ENCODE measurements at places on chromosomes 1 and 21. TPM values are rescaled to one million over a fixed set of nuclear protein-coding genes. Genes with fewer than 3 reads are reported as not detected.

The BGLAP gene
- 0.50 TPM for polyA plus RNA-seq

The SHE gene
- polyA plus RNA-seq: not detected

The ITPKB gene
- 1.4 TPM for polyA plus RNA-seq

GRCh38 chr1:245241526-245242130 is 86.8 kb downstream of the KIF26B start:
- DNase-seq: no peak

DNA sequence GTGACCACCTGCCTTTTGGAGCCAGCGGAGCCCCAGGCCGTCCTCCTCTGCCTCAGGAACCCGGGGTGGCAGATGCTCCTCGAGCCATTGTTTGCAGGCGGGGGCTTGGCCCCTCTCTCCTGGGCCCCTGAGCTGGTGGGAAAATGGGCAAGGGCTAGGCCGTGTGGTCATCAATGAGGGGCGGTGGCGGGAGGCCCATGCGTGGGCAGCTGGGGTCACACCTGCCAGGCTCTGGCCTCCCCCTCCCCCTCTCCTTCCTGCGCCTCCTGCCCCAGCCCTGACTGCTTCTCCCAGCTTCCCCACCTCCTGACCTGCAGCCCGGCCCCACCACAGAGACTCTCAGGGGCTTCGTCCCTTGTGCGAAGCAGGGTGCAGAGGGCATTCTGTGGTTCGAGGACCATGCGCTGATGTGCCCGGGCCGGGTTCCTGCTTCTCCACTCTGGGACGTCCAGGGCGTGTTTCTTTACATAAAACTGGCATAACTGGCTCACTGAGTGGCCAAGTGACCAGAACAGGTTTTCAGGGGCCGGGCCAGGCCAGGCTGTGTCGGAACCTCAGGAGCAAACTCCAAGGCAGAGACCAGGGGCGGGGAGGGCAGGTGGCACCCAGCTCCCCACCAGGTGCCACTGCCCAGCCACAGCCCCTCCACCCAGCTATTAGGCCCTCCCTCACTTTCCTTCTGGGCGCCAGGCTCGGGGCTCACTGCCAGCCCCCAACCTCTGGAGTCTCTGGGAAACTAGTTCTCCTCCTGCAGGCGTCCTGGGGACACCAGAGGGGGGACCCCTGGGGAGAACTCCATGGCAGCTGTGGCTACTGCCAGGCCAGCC is 9.3 kb downstream of the SAMD11 start:
- no peak for DNase-seq

DNA sequence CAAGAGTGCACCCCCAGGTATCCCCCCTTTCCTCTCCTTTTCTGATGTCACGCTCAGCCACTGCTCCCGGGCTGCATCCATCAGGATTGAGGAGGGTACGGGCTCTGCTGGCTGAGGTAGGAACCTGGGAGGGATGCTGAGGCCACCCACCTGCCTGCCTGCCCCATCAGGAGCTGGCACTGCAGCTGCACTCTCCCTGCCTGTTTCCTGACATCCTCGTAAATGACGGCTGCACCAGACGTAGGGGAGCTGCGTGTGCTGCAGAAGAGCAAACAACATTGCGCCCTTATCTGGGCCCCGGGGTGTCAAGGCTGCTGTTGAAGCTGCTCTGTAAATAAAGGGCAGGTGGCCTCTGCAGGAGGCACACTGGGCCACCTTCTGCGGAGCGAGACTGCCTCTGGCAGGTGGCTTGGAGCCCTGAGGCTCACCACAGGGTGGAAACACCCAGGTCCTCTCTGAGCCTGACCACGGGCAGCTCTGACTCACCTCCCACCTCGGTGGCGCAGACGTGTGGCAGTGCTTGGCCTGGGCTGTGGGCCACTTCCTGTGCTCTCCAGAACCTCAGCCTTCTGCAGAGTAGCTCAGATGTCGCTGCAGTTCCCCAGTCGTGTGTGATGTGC is 30.9 kb downstream of the SNAP47 start:
- no peak for DNase-seq

DNA sequence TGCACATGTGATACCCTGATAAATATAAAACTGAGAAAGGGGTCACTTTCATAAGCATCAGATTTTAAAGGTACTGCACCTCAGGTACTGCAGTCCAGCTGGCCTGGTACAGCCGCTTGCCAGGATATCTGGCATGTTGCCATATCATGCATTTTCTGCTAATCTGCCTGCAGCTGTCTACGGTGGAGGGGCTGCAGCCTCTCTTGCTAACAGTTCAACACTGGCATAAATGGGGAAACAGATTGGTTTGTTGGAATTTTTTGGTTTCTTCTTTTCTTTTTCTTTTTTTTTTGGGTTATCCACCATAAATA is 71.5 kb downstream of the MIS18A start:
- no peak for DNase-seq

DNA sequence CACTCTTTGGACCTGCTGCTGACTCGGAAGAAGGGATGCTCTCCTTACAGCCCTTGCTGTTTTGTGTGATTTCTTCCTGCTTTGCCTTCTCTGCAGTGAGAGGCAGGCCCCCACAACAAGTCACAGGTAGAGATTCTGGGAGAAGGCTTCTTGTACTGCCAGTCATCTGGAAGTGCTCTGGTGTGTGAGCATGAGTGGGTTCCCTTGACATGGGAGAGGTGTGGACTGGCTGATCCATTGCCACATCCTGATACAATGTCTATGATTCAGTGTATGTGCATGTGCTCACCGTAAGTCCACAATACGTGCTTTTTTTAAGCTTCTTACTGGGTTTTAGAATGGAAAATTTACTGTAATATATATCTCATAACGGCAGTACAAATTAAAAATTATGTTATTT is 46.0 kb upstream of the PLA2G4A start:
- no peak for DNase-seq

GRCh38 chr1:228084797-228085196 is 2.3 kb downstream of the ARF1 start:
- no peak for DNase-seq

DNA sequence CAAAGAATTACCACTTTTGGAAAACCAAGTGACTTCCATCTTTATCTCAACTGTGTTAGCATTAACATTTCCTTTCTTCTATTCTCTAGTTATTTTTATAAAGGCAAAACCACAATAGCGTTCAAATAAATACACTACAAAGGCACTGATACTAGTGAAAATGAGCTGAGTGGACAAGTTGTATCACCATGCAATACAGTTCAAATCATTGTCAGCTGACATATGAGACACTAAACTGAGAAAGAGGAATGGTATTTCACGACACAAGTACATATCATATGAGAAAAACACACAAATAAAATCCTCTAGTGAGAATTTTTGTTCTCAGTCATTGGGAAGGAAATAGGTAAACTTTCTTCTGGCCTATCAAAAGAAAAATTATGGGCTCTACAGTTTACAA is 26.2 kb downstream of the ENAH start:
- DNase-seq: no peak

GRCh38 chr1:10795276-10796021 is 997 bp downstream of the CASZ1 start:
- DNase-seq: no peak

GRCh38 chr21:44883250-44883649 is 9.8 kb upstream of the PTTG1IP start:
- no peak for DNase-seq

- DNase-seq: peak; percentile 37
Observed at GRCh38 chr1:41672173-41672572, 187.7 kb upstream of the EDN2 start.

- DNase-seq: no peak
Observed at GRCh38 chr1:187977298-187977697, 1148.5 kb downstream of the PLA2G4A start.

DNA sequence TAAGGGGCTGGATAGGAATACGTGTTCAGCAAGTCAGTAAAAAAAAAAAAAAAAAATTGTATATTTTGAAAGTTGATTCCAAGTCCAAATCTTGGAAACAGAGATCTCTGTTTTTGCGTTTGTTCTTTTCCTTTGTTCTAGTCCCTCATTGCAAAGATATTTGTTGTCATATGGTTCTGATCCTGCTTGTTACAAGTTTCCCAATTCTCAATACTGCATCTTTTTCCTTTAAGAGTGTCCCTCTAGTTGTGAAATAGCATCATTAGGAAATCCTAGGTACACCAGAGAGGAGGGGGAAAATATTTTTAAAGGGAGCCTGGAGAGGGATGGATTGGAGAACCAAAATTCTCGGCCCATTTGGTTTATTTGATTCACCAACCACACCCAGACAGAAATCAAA is 152.2 kb upstream of the C1orf105 start:
- DNase-seq: no peak

- DNase-seq: no peak
Observed at GRCh38 chr1:115975569-115976061, 698 bp upstream of the SLC22A15 start.

DNA sequence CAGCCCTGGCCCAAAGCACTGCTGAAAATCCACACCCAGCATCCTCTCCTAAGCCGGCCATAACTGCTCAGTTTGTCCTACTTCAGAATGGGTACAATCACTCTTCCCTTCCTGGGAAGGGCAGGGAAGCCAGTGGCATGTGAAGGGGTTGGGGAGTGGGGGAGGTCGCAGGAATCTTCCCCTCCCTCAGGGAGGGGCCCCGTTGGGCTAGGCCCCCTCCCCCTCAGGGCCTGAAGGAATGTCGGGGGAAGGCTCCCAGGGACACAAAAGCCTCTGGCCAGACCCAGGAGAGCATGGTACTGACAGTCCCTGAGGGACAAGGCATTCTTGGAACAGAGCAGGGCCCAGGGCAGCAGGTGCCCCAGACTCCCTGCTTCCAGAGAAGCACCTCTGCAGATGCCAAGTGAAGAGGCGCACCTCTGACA is 1.2 kb downstream of the ELOVL1 start:
- no peak for DNase-seq

GRCh38 chr1:237740846-237741245 is 149.9 kb downstream of the ZP4 start:
- no peak for DNase-seq

GRCh38 chr1:172293429-172293828 is 127.1 kb upstream of the C1orf105 start:
- DNase-seq: no peak
